Activated CD8-positive, alpha-beta memory T cell treated with anti-CD3 and anti-CD28 coated beads for 1 hour (primary cell): ENCODE measurements at places on chromosomes 6 and 20.

DNA sequence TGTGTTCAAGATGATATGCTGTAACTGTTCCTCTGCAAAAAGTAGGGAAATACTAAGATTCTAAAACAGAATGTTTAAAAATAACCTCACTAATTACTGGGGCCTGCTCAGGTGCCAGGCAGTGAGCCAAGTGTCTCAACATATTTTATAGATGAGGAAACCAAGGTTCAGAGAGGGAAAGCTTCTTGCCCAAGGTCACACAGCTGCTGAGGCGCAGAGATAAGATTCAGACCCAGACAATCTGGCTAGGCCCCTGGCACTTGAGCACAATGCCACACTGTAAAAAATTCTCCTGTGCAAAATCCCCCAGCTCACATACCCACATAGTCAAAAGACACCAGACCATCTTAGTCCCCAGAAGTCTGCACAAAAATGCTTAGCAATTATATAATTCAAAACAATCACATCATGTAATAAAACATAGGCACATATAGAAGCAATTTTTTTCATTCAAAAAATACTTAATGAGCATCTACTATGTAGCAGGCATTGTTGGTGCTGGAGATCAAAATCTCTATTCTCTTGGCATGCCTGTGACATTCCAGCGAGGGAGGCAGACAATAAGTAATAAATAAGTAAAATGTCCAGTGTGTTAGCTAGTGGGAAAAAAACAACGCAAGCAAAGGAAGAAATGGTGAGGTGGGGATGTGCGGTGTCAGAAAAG, 10.3 kb downstream of the PREX1 start:
- DNase-seq: no peak

DNA sequence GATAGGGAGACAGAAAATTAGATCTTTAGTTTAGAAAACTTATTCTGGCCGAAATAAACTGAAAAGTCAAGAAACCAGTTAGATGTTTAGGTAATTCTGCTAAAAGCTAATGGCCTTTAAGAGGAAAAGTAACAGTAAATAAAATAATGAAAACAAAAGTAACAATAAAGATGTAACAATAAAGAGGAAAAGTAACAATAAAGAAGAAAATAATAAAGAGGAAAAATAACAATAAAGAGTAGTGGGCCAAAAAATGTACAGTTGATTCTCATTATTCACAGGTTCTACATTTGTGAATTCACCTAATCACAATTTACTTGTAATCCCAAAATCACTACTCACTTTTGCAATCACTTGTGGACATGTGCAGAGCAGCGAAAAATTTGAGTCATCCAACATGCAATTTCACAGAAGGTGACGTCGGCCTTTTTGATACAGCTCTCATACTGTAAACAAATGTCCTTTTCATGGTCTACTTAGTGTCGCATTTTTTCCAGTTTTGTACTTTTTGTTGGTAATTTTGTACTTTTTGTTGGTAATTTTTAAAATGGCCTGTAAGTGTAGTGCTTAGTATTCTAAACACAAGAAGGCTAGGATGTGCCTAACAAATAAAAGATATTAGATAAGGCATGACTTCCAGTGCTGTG, 24.0 kb downstream of the HBS1L start:
- DNase-seq: no peak

DNA sequence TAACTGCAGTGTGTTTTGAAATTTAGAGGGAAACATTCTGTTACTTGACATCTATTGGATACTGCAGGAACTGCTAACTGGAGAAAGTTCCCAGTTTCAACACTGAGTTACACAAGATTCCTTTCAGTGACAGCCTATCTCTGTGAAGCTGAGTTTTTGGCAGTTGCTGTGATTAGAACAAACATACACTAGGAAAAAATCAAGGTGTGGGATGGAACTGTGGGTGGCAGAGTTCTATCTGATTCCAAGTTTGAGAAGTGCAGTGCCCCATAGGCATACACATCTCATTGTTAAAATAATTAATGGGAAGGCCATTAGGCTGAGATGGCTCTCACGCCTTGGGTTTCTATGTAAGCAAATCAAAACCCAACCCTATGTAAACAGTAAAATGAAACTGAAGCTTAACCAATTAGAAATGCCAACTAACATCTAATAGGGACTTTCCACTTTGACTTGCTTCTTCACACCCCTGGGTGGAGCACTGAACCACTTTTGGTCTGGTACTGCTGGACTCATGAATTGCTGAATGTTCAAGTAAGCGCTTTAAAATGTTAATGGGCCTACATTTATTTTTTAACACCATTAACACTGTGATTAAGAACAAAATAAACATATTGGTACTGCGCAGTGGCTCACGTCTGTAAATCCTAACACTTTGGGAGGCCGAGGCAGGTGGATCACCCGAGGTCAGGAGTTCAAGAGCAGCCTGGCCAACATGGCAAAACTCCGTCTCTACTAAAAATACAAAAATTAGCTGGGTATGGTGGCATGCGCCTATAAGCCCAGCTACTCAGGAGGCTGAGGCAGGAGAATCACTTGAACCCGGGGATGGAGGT, 55.2 kb upstream of the TBC1D7 start:
- DNase-seq: no peak

- no peak for DNase-seq
Measured at GRCh38 chr6:127023001-127023778, 95.3 kb upstream of the RSPO3 start.

- DNase-seq: no peak
Measured at GRCh38 chr6:33894438-33894837, 90.6 kb upstream of the MLN start.

- no peak for DNase-seq
Measured at GRCh38 chr6:168280899-168281245, 38.7 kb downstream of the DACT2 start.

DNA sequence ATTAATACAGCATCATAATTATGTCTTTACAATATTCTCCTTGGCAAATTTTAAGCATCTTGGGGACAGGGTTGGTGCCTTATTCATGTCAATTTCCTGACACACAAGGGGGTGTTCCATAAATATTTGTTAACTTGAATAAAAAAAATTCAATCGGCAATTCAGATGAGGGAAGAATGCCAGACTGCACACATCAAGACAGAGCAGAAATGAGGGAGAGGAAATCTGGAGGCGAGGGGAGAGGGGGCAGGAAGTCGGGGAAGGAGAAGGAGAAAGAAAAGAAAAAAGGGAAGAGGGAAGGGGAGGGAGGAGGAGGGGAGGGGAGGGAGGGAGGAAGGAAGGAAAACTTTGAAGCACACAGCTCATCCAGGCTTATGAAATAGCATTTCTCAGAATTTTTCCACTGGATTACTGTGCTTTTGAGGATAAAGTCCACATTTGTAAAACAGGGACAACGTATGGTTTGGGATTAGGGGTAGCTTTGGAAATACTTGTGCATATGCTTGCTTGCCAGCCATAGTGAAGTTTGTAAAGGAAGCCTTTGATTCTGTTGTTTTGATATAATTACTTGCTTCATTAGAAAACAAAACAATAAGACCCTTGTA, 362.1 kb downstream of the SAMD5 start:
- DNase-seq: no peak

DNA sequence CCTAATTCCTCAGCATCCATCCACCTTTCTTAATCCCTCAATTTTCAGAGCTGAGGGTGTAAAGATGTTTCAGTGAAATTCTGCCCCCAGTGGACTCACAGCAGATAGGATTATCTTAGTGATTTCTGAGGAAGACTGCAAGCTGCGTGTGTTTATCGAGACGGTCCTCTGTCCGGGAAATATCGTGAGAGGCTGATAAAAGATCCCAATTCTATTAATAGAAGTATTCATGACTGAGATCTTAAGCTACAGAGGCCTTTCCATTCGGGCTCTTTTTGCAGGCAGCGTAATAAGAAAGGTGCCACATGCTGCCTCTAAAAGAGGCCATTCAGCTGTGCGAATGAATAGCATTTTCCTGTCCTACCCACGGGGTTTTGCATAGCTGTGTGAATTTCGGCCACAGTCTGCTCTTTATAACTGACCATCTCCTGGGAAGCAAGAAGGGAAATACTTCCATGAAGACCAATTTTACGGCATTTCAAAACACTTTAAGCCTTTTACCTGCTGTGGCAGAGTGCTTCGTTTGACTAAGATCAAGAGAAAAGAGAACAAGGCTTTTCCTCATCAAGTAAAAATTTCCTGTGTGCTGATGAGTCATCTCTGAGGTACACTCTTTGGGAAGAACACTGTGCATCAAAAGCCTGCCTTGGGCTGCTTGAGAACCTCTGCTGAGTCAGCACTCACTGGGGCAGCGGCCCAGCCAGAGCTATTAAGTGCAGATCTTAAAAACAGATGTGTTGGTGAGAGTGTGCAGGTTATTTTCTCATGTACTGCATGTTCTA, 208.8 kb downstream of the ARHGAP18 start:
- DNase-seq: no peak

DNA sequence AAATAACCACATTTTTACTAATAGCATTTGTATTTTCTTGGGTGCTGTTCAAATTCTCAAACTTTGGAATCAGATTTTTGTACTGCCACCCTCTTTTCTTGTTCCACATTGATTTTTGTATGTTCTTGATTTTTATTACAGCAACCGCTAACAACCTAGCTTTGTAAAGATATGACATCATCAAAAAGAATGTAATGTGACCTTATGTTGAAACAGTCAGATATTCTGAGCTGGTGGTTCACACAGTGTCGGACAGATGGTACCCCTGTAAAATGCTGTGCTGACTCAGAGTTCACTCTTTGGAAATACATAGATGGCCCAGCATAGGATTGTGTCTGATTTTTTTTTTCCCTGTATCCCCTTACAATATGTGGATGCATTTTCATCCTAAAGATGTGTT, 118.9 kb downstream of the QKI start:
- DNase-seq: no peak

DNA sequence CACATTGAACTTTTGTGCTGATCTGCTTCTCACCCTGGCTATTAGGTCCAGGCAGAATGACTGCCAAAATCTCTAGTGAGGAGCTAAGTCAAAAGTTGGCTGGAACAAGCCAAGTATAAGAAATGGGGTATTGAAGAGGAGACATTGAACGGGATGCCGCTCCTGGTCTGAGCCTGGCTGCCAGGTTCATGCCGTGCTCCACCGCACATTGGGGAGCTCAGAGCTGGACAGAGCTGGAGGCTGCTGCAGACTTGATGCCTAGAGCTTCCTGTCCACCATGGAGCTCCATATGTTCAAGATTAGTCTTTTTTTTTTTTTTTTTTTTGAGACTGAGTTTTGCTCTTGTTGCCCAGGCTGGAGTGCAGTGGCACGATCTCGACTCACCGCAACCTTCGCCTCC, 4.1 kb upstream of the IFT52 start:
- DNase-seq: no peak

DNA sequence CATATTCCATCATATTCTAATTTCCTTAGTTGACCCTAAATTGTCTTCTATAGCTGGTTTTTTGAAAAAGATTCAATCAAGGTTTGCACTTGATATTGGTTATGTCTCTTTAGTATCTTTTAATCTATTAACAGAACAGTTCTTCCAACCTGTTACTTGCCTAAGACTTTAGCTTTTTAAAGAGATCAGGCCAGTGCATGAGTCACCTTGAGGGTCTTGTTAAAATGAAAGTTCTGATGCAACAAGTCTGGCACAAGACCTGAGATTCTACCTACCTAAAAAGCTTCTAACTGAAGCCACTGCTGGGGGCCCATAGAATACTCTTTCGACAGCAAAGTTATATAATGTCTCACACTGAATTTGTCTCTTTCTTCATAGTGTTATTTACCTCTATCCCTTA, 3.2 kb downstream of the USP45 start:
- no peak for DNase-seq

GRCh38 chr6:26243752-26244151, 121.2 kb upstream of the BTN3A2 start:
- DNase-seq: no peak

DNA sequence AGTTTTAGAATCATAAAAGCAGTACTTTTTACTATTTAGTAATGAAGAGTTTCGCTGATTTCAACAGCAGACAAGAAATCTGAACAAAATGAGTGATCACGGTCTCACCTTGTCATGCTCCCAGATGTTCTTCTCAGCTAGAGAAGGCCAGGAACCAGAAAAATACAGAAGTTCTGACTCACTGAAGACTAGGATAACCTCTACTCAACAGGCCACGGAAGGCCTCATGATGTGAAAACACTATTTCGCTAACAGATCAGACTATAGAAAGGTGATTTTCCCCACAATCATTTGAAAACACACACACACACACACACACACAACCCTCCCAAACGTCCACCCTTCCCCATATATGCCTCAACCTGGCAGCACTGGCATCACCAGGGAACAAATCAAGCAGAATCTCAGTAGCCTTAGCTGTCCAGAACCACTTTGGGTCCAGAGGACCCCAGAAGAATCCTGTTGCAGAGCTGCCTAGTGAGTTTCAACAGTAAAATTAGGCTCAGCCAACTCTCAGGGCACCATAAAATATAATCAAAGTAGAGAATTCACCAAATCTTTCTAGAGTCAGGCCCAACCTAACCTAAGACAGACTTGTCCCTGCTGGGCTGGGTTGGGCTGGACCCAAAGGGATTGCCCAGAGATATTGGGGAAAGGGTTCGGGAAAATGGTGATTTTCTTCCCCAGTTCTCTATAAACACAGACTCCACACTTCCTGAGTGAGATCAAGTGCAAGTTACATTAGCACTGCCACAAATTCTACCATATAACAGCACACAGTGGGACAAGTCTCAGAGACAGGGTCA, 7.9 kb downstream of the EXOC2 start:
- no peak for DNase-seq

DNA sequence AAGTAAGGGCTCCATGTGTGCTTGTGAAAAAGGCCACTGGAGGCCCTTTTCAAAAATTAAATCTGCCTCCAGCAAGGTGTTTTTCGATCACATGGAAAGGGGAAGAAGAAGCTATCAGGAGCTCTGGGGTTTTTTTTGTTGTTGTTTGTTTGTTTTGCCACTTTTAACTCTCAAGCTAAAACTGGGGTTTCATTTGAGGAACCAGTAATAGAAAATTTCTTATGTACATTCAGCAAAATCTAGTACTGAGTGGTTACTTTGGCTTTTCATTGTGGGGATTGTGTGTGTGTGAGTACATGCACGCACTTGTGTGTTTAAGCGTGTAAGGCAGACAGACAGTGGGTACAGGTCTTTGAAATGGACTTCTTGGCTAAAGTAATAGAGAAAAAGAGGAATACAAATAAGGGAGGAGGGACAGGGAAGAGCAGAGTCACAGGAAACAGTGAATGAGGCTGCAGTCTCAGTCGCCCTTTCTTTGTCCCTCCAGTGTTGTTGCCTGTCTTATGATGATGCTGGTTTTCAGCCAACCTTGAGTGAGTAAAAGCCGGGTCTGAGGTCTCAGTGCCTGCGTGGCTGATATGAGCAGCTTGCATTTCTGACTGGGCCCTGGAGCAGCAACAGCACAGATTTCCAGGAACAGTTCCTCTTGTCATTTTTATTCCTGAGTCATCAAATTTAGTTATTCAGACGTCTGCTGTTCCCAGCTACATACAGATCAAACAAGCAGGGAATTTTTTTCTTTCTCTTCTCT, 26.2 kb downstream of the SLC16A10 start:
- DNase-seq: no peak

DNA sequence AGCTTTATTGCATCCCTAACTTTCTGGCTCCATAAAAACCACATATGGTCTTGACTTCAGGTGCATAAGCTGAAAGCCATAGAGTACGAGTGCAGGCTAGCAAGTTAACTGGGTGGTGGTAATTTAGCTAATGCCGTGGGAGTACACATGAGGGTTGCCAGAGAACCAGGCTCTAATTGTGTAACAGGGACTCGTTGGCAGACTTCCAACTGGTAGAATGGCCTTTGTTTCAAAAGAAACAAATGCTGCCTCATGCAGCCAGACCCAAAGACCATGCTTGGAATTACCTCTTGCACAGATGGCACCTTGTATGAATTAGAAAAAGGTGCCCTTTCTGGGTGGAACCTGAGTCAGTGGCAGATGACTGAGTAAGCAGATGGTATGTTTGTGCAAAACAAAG, 73.2 kb downstream of the LY86 start:
- DNase-seq: no peak

- no peak for DNase-seq
Measured at GRCh38 chr6:122789182-122790027, at the start of gene SMPDL3A. SMPDL3A (plus strand) TSS chr6:122789258; CDS start chr6:122789347, 89 bp downstream.
